ENCODE measurements at places on chromosomes 7 and 10.

DNA sequence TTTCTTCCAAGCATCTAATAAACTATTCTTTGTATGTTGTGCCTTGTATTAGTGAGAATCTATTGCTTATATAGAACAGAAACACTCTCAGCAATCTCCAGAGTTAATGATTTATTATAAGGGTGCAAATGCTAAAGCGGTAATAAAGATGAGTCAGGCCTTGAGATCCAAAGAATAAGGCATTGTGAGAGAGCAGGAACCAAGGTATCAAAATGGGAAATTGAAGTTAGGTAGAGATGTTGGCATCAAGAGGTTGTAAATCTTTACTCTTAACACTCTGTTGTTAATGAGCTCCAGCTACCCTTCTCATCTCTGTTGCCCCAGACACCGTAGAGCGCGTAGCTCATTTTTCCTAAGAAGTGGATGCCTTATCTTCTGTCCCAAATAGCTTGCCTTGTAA lies 375.2 kb downstream of the ARL4A start:
- DNase-seq = no peak

DNA sequence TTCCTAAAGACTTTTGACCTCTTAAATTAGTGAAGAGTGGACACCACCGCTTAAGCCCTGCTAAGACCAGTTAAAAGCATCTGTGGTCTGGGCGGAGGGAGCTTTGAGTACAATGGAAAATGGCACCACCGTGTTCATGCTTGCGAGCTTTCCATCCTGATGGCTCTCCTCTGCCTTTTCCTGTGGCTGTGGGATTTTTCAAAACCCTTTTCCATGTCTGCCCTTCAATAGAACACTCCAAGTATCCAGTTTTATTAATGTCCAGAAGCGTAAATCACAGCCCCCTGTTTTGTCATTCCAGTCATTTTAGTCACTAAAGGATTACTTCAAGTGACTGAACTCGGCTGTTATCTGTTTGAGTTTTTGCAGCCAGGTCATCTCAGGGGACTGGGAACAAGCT lies 181.8 kb downstream of the MGMT start:
- DNase-seq = no peak

- no peak for DNase-seq
These were observed 30.5 kb downstream of the CREB5 start for GRCh38 chr7:28442540-28443420.

- no peak for DNase-seq
These were observed 67.3 kb downstream of the SORBS1 start for GRCh38 chr10:95493862-95494261.

GRCh38 chr7:74480861-74481417 lies 27.2 kb downstream of the GTF2IRD1 start:
- no peak for DNase-seq

DNA sequence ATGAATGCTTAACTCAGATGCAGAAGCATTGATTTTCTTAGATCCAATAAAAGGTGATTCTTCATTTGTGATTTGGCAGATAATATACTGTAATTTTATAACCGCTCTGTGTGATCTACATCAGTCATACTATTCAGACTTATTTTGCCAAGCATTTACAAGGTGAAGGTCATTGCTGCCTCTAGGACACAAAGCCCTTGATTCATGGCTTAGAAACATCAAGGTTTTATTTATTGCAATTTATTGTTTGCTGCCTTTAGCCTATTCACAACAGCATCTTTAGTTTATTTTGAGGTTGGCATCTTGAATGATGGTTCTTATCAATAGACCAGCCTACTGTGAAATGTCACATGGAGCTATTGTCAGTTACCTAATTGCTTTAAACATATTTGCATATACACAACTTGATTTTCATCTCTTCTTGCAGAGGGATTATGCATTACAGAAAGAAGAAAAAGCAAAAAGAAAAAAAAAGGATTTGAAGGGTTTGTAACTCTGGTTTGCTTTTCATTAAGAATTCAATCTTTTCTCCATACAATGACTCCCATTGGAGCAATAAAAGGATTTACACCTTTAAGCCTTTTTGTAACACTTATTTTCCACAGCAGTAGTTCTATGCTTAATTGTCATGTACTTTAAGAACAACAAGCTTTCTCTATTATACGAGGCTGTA lies 1371.6 kb upstream of the CELF2 start:
- DNase-seq = no peak

- no peak for DNase-seq
These were observed 34.1 kb downstream of the ELFN1 start for GRCh38 chr7:1703871-1704810.

- DNase-seq = no peak
These were observed 14.8 kb upstream of the CH25H start for GRCh38 chr10:89221919-89222318.

DNA sequence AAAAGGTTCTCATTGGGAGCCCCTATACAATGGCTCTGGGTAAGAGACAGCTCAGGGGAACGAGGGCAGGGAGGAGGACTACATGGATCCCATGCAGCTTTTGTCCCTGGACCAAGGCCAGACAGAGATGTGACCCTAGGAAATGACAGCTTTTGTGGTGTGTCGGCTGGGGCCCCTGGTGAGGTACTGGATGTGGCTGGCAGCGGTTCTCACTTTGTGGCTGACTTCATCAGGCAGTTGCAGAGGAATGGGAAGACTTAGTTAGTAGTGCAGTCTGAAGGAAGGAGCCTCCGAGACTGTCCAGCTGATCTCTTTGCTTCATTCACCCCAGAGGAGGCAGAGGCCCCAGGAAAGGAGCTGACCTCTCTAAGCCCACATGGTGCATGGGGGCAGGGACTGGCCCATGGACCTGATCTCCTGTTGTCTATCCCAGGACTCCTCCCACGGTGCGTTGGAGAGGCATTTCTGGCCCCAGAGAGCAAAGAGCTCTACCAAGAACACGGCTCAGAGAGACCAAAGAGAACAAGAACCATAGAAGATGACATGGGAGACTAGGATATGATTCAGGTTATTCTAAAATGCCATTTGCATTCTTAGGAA lies 202.9 kb downstream of the RPS24 start:
- no peak for DNase-seq
